ENCODE measurements at places on chromosomes 13 and 19.

DNA sequence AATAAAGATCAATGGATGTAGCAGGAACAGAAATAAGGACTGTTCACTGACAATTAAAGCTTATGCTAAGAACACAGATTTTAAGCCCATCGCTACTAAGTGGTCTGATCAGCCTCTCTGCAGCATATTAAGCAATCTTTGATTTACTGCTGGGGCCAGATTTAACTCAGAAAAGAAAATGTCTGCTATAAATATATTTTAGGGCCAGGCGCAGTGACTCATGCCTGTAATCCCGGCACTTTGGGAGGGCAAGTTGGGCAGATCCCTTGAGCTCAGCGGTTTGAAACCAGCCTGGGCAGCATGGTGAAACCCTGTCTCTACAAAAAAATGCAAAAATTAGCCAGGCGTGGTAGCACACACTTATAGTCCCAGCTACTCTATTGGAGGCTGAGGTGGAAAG is 43.0 kb downstream of the METTL21C start:
- DNase-seq = no peak

DNA sequence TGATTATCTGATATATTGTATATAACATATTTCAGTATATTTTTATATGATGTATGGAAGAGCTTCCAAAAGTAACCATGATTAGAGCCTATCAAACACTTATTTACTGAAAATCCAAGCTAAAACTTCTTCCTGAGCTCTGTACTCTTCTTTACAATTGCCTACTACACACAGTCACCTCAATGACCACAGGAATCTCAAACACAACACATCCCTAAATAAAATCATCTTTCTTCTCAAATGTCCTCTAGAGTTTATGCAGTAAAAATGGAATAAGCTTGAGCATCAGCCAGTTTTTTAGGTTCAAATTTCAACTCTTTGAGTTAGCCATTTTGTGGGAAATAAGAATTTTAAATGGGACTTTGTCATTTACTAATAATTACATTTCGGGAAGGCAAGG is 102.6 kb upstream of the FNDC3A start:
- no peak for DNase-seq

- DNase-seq = no peak
Observed at GRCh38 chr13:73168226-73168952, 109.6 kb downstream of the KLF5 start.

- DNase-seq = no peak
Observed at GRCh38 chr13:106440866-106441265, 94.6 kb downstream of the EFNB2 start.

- DNase-seq = no peak
Observed at GRCh38 chr19:49921871-49922795, 6.9 kb upstream of the ATF5 start.

DNA sequence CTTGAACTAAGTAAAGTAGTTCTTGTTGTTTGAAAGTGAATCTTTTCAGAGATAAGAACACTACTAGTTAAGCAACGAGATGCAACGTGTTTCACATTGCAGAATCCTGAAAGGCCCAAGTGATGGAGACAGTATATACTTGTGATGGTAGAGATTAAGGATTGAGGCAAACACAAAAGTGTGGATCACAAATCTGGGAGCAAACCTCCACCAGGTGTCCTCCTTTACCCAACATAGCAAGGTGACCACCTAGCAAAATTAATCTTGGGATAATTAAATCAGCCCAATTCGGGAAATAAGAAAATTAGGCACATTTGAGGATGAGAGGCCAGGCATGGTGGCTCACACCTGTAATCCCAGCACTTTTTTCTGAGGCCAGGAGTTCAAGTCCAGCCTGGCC is 563.9 kb downstream of the DACH1 start:
- DNase-seq = no peak

GRCh38 chr19:7739211-7739755 is 7.4 kb upstream of the CLEC4G start:
- no peak for DNase-seq

DNA sequence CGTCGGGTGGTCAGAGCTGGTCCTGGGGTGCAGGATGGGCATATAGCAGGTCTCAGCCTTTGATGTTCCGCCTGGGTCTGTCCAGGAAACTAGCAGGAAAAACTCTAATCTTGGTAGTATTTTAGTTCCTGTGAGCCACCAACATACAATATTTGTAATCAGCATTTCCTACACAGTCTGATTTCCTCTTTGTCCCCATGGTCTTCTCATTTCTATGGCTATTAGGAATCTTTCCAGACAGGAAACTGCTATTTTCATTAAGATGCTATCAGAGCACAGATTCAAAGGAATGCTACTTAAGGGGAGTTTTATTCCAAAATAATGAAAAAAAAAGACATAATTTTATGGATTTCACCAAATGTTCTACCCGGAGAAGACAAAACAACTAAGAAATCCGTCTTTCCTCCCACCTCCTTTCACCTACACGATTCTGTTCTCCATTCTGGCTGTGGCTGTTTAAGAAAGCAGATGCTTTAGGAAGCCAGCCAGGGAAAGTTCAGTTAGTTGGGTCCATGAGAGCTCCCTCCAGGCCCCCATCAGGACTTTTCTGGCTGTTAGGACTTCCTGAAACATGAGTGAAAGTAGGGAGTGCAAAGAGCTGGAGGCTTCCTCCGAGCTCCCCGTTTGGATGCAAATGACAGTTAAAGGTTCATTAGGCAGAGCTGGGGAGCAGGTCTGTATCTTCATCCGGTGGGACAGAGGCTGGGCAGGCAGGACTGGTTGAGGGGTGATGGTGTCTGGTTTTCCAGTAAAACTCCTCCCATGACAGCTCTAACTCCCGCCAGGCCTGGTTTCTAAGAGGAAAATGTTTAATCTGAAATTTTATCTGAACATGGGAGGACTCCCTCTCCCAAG is 36.3 kb downstream of the SHISA2 start:
- DNase-seq = no peak

DNA sequence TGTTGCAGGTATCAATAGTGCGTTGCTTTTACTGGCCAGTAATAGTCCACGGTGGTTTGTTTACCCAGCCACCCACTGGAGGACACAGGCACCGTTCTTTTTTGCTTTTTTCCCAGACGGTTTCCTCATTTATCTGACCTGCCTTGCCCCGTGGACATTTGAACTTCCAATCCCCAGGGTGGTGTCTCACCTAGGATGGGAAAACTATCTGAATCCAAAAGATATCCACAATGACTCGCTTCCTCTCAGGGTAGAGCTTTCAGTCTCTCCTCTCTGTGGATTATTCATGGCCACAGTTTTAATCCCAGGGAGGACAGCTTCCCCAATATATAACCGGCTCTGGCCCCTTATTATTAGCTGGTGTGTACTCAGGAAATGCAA is 170.8 kb downstream of the FOXO1 start:
- DNase-seq = no peak

DNA sequence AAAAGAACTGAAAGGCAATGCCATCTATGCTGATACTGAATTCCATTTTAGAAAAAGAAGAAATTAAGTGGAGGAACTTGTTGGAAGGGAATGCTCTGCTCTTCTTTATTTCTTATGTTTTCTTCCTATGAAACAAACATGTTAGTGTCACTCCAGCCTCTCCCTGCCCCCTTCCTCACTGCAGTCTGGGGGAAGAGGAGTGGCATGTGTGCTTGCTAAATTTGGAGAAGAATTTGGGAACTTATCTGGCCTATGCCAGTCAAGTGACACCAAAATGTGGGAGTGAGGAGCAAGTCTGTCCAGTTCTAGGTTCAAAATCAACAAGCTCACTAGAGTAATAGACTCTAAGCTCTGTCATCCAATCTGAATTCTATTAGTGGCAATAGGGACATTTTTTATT is 214.6 kb downstream of the RBM26 start:
- no peak for DNase-seq

- DNase-seq = peak; percentile 99
Observed at GRCh38 chr19:1239796-1240737, 1.5 kb upstream of the ATP5F1D start.

- DNase-seq = no peak
Observed at GRCh38 chr19:11164879-11165406, 9.4 kb upstream of the SPC24 start.

DNA sequence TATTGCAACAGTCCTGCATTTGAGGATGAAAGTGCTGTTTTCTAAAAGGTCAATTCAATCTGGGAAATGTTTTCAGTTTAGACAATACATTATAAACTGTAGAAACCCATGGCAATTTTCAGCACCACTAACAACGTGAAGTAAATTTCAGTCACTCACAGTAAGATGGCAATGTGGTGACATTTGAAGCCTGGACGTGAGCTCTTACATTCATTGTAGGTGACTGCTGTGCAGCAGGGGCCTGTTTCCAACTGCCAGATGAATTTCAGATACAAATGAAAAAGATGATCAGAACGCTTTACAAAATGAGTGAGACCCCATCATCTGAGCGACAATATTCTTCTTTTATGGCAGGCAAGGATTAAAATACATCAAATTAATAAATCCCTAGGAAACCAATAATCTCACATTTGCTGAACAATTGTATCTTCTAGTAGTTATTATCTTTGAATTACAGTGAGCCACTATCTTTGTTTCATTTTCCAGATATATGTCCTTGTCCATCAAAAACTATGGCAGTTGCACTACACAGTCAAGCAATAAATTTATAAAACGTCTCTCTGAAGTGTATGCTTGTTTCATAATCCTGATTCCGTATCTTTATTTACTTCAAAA is 1816.8 kb downstream of the OLFM4 start:
- DNase-seq = no peak

- DNase-seq = peak; percentile 70
Observed at GRCh38 chr19:14434543-14435319, 1.6 kb downstream of the PKN1 start.

GRCh38 chr13:50401721-50402465 is 386.6 kb downstream of the KCNRG start:
- DNase-seq = no peak

- peak; percentile 56 for DNase-seq
Observed at GRCh38 chr19:52786078-52786463, 520 bp downstream of the ZNF600 start.

- peak; percentile 66 for DNase-seq
Observed at GRCh38 chr13:80338781-80339562, 2.0 kb downstream of the SPRY2 start.

GRCh38 chr13:80726868-80727267 is 385.9 kb upstream of the SPRY2 start:
- DNase-seq = no peak

DNA sequence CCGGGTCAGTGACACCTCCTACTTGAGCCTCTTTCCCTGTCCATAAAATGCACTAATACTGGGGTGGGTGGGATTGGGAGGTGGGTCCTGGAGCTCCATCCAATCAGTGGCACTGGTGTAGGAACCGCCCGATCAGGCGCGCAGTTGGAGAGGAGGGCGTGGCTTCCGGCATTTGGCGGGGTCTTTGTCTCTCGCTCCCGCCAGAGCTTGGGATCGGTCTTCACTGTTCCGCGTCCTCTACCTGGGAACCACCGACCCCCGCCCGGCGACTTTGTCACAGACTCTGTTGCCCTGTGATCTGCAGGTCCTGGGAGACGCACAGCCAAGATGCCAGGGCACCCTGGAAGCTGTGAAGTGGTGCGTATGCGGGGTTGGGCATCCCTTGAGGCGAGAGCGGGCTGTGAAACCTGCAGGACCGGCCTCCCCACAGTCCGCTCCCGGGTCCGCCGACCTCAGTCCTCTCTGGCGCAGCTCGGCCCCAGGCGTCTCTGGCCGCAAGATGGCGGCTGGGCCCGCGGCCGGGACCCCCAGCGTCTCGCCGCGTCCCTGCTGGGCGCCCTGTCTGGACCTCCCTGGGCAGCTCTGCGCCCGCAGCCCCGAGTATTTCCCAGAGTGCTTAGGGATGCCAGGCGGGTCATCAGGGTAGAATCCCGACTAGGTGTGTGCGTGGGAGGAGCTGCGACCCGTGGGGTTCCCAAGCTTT is 41.6 kb upstream of the ZNF730 start:
- peak; percentile 55 for DNase-seq

- DNase-seq = no peak
Observed at GRCh38 chr13:26473571-26474230, 83.8 kb upstream of the WASF3 start.

Measured in activated CD8-positive, alpha-beta memory T cell treated with anti-CD3 and anti-CD28 coated beads for 24 hours (primary cell).